ENCODE measurements at places on chromosomes 12 and 14.

DNA sequence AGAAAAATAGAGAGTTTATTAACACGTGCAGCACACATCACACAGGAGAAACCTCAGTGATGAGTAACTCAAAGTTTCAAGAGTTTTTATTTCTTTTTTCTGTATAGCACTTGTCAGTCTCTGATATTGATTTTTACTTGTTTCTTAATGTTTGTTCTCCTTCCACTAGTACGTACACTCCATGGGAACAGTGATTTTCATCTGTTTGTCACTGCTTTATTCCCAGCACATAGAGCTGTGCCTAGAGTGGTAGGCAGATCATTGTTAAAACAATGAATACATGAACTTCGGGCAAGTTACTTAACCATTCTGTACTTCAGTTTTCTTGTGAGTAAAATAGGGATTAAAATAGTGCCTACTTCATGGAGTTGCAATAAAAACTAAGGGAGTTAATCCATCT, 46.6 kb downstream of the ETV6 start:
- no peak for DNase-seq

- DNase-seq: no peak
These were observed 22.8 kb downstream of the RAB35 start for GRCh38 chr12:120093592-120094355.

- no peak for DNase-seq
These were observed 9.4 kb upstream of the SLC35F4 start for GRCh38 chr14:57875296-57875695.

DNA sequence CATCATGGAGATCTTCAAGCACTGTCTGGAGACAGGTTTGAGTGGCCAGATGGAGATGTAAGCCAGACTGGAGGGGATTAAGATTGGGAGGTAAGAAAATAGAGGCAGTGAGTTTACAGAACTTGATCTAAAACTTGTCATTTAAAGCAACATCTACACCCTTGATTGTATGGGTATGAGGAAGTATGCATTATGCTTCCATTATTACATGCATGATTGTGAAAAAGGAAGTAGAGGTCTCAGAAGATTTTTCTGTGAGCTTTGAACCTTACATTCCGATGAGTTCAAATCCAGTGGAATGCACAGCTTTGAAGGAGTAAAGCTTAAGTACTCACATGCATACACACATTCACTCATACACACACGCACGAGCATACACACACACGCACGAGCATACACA, 550.8 kb downstream of the MED13L start:
- no peak for DNase-seq

- DNase-seq: no peak
These were observed 217.3 kb upstream of the TBX3 start for GRCh38 chr12:114901316-114901715.

- no peak for DNase-seq
These were observed 53.2 kb downstream of the ERC1 start for GRCh38 chr12:1044199-1044598.
